Skin of body (tissue), 3 donors: ENCODE measurements at places on chromosomes 11 and 22. TPM values are rescaled to one million over a fixed set of nuclear protein-coding genes. Genes with fewer than 3 reads are reported as not detected.

DNA sequence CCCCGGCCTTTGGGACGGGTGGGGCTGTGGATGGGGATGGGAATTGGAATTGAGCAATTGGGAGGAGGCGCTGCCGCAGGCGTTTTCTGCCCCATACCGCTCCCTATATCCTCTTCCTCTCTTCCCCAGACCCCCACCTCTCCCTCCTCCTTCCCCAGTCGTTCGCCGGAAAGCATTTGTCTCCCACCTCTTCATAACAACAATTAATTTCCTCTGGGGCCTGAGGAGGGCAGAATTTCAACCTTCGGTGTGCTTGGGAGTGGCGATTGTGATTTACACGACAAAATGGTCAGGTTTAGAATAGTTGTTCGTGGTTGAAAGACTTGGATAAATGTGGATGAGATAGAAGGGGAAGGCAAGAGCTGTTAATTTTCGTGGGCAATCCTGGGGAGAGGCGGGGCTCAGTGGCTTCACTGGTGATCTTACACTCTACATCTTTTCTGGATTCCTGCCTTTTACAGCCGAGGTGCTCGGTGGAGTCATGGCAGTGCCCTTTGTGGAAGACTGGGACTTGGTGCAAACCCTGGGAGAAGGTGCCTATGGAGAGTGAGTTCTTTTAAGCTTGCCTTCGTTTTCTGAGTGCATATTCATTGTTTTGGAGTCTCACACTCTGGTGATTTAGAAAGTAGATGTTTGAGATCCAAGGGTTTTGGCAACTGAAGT, 1.5 kb downstream of the CHEK1 start:
- DNase-seq = no peak

DNA sequence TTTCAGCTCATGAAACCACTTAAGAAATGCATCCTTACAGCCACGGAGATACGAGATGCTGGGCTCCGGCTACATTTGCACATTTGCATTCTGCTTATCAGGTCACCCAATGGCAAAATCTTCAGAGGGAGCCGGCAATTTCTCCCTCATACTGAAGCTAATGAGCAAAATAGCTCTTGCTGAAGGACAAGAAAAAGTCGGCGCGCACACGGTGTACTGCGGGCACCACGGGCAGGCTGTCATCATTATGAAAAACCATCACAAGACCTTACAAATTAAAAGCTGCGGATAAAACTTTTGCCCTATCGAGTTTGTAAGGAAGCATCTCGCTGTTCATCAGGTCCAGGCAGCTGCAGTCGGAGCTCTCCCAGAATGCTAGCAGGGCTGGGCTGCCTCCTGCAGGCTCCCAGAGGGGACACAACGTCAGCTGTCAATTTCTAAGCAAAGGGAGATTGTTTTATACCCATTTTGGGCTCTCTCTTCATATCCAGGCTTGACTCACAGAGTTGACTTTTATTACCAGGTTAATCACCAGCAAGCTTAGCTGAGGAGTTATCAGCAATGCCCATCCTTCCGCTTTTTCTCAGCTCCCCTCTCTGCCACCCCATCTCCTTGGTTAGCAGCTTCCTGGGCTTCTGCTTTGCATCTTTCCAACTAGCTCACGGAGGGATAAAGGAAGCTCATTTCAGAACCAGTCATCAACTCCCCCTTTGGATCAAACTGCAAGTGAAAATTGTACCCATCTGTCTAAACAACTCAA, 375.1 kb downstream of the OPCML start:
- no peak for DNase-seq

DNA sequence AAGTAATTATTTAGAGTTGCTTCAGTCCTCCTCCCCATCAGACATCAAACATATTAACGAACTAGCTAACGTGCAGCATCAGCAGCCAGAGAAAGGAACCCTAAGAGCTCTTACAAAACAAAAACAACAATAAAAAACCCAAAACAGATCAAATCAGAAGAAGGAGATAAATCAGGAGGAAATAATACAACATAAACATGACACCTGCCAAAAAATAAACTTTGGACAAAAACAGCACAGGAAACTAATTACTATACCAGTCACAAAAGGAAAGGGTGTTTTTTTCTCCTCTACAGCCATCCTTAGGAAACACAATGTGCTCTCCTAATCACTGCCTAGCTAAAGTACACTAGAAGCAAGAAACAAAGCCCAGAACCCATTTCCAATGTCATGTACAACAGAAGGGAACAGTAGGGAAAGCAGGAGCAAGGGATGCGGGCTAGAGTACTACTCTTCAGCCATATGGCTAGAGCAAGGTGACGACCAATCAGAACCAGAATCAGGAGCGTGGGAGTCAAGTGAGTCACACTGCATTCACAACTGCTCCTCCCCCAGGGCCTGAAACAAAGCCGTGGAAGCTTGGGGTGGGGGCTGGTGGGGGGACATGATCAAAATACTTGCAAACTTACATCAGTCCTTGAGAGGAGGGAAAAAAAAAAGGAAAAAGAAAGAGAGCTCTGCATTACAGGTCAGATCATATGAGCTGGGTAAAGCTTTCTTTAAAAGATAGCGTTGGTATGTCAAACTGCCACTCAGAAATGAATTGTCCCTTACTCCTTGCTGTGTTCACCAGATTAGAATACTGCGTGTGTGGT, 60.4 kb downstream of the LARGE2 start:
- DNase-seq = no peak

GRCh38 chr22:24105013-24105360, 76.3 kb upstream of the SUSD2 start:
- DNase-seq = peak; percentile 45

DNA sequence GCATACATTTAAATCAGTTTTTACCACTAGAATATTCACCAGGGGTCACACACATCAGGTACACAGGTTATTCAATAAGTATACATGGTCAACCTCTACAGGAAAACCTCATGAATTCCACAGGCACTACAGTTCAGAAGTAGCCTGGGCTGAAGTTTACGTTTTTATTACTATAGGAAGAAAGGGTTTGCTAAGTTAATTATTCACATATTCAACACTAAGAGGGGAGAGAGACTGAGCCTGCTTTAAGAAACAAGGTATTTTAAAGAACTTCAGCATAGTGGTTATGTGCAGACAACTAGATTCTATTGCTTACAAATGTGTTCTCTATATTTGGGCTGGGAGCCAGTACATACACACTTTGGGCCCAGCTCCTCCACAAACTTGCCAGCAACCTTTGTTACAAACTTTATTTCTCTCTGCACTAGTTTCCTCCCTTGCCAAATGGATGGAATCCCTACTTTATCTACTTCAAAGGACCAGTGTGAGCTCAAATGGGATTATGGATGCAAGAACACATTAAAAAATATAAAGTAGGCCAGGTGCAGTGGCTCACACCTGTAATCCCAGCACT, 31.9 kb downstream of the IL18BP start:
- peak; percentile 14 for DNase-seq

GRCh38 chr11:44774731-44775130, 48.0 kb downstream of the TSPAN18 start:
- peak; percentile 24 for DNase-seq

DNA sequence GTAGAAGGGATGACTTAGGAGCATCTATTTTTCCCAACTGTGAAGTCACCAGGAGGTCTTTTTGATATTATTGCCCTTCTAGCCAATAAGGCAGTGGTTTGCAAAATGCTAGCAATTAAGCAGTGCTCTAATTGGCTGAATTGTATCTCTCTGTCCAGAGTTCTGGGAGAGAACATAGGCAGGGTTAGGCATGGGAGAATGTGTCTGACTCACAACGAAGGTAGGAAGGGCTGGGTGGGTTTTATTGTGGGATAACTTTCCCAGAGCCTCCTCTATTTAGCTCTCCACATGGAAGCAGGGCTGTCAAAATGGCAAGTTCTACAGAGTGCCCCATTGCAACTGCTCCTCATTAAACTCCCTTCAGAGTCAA, 415.9 kb upstream of the CADM1 start:
- DNase-seq = no peak

GRCh38 chr11:84437071-84437980, 1151.2 kb upstream of the CCDC90B start:
- DNase-seq = no peak

DNA sequence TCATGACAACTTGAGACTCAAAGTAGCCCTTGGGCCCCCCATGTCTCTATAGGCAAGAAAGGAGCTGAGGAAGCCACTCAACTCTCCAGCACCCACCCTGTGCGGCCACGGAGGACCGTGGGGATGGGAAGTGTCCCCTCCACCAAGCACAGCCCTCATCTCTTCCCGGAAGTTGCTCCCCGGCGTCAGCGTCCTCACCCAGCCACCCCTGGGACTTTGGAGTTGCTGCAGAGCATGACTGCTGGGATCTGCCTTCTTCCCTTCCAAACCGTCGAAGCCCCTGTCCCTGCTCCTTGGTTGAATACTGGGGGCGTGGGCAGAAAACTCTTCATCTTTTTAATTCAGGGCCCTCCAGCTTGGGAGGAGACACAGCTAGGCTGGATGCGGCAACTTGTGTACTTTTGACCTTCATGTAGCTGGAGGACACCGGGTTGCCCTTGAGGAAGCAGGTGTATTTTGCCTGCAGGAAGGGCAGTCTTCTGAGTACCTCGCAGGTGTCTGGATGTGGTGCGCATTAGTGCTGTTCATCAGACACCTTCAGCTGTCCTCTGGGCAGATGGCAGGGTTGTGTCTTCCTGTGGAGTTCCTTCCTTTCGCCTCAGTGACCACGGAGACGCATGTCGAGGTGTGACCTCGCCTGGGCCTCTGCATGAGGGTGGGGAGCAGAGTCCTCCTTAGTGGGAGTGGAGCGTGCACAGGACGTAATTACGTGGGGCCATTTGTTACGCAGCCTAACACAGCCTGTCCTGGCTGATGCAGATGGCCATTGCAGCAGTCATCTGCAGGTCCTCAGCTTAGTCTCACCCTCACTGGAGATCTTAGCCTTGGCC, 12.2 kb upstream of the IFITM3 start:
- no peak for DNase-seq

- DNase-seq = no peak
These were observed 21.4 kb downstream of the ADM start for GRCh38 chr11:10326012-10326964.

- no peak for DNase-seq
These were observed 537.0 kb downstream of the NTM start for GRCh38 chr11:131907371-131907770.

DNA sequence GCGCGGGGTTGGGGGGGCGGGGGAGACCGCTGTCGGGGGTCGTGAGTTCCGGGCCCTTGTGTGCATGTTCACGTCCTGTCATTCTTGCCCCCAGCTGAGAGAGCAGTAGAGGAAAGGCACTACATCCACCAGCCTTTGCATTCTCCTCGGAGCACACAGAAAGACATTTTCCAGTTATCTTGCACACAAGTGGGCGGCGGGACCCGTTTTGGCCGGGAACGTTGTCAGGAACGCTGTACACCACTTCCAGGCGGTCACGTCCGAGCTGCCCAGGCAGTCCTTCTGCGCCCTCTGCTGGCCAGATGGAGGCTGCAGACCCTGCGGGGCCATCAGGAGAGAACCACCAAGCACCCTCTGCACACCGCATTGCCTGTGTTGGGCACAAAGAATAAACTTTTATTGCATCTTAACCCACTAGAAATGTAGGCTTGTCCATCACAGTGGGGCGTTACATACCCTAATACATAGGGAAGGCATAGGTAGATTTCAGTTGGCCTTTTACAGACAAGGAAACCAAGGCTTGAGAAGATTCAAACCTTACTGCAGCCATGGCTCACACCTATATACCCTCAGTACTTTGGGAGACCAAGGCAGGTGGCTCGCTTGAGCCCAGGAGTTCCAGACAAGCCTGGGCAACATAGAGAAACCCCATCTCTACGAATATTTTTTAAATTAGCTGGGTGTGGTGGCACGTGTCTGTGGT, 2.8 kb upstream of the CDKN1C start:
- peak; percentile 74 for DNase-seq

DNA sequence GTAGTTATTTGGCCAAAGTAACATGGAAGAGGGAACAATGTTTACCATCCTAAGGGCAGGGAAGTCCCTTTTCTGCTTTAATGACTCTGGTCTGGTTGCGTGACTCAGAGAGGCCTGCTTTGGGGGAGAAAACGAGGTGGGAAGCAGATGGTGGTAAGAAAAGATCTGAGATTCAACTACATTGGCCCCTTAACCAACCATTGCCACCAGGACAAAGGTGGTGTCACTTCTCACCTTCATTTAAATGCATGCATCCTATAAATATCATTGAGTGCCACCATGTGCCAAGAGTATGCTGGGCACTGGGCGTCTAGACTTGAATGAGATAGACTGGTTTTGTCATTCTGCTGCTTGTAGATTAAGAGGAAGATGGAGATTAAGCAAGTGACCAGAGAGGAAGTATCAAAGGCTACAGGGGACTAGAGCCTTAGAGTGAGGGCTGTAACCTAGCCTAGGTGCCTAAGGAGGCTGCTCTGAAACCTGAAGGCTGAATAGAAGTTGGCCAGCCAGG, 3.6 kb upstream of the SORL1 start:
- DNase-seq = no peak

DNA sequence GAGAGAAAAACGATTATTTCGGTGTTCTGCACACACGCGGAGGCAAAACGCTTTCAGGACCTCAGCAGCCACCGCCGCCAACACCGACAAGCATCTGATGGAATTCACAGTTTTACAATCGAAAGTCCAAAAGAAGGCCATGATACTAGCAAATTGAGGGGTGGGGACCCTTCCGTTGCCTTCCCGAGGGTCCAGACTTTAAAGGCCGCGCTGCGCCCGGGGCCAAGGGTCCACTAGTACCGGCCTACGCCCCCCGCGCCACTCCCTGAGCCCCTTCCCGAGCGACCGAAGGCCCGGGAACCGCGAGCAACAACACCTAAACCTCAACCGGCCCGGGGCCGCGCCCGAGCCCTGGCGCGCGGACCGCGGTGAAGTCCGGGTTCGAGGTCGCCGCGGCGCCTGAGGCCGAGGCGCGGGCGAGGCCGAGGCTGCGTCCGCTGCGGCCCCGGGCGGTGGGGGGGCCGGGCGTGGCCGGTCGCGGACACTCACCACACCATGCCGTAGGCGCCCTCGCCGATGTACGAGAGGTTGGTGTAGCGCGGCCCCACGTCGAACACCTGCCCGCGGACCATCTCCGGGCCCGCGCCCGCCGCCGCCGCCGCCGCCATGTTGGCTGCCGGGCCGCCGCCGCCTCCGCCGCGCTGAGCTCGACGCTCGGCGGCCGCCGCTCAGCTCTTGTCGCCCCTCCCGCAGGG, 465 bp downstream of the MAPK1 start:
- DNase-seq = no peak

The HEPN1 gene
- not detected for total RNA-seq

The TRPM5 gene
- total RNA-seq = under 0.01 TPM

The WNT7B gene
- total RNA-seq = 4.3 TPM

The MS4A4A gene
- total RNA-seq = 13.8 TPM
